ENCODE measurements at places on chromosomes 6 and 20.

DNA sequence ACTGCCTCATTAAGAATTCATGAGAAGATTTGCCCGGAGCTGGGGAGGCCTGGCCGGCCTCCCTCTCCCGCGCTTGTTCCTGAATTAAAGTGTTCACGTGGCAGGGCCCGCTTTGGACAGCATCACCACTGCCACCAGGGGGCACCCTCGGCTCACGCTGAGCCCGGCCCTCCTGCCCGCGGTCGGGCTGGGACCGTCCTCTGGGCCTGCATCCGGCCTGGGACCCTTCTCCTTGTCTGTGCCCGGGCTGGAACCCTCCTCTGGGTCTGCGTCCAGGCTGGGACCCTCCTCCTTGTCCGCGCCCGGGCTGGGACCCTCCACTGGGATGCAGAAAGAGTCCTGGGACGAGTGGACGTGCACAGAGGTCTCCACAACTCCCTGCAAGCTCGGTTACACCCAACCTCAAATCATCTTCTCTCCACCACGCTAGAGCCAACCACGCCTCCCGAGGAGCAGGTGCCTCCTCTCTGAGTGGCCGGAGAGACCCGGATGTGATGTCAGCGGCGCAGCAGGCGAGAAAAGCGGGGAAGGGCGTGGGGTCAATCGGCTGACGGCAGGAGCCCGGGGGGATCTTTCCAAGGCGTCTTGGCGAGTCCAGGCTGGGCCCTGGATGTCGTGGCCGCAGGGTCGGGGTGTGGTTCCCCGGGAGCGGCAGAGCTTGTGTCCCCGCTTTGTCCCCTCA is 50.9 kb upstream of the DACT2 start:
- no peaks in the 10 kb centered on the region for H3K36me3 ChIP-seq
- peak; percentile 60 for DNase-seq
- H3K27ac ChIP-seq: peak overlapping the region; percentile 16
- H3K4me1 ChIP-seq: peaks cover 5% of the 10 kb centered on the region
- H3K4me3 ChIP-seq: no peak overlapping the region
- H3K27me3 ChIP-seq: no peaks in the 10 kb centered on the region

- no peak for DNase-seq
- no peak overlapping the region for H3K27ac ChIP-seq
- H3K4me3 ChIP-seq: no peak overlapping the region
- H3K4me1 ChIP-seq: peaks cover 3% of the 10 kb centered on the region
Observed at GRCh38 chr6:1283501-1283900, 28.4 kb upstream of the FOXQ1 start.

DNA sequence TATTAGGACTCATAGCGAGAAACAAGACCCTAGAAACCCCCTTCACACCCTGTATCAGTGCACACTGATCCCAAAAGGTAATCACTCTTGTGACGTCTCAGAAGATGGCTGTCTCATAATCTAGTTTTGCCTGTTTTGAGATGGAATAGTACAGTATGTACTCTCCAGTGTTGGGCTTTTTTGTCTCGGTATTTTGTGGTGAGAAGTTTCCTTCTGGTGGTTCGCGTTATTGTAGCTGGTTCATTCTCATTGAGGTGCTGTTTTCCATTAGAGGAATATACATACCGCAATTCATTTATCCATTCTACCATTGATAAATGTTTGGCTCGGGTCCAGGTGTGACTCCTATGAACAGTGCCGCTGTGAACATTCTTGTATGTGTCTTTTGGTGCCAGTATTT is 27.9 kb upstream of the MAP3K4 start:
- peaks cover 5% of the 10 kb centered on the region for H3K27me3 ChIP-seq
- no peaks in the 10 kb centered on the region for H3K4me1 ChIP-seq
- H3K27ac ChIP-seq: no peak overlapping the region
- H3K4me3 ChIP-seq: no peak overlapping the region
- H3K36me3 ChIP-seq: peaks cover 2% of the 10 kb centered on the region
- no peak for DNase-seq

GRCh38 chr6:156879186-156879585 is 102.0 kb downstream of the ARID1B start:
- H3K36me3 ChIP-seq: no peaks in the 10 kb centered on the region
- H3K4me3 ChIP-seq: no peak overlapping the region
- H3K27me3 ChIP-seq: no peaks in the 10 kb centered on the region
- no peak overlapping the region for H3K27ac ChIP-seq

- peaks cover 23% of the 10 kb centered on the region for H3K4me1 ChIP-seq
- peaks cover 5% of the 10 kb centered on the region for H3K36me3 ChIP-seq
- DNase-seq: no peak
- no peak overlapping the region for H3K4me3 ChIP-seq
Observed at GRCh38 chr20:33784225-33784624, 26.9 kb upstream of the CHMP4B start.

GRCh38 chr6:42831237-42831636 is 48.2 kb upstream of the RPL7L1 start:
- H3K27ac ChIP-seq: peak overlapping the region; percentile 34
- no peaks in the 10 kb centered on the region for H3K27me3 ChIP-seq
- H3K4me1 ChIP-seq: peaks cover 17% of the 10 kb centered on the region
- H3K36me3 ChIP-seq: peaks cover 9% of the 10 kb centered on the region
- no peak for DNase-seq
- no peak overlapping the region for H3K4me3 ChIP-seq

GRCh38 chr6:10030942-10031537 is 383.8 kb downstream of the TFAP2A start:
- no peaks in the 10 kb centered on the region for H3K36me3 ChIP-seq
- no peaks in the 10 kb centered on the region for H3K4me1 ChIP-seq
- H3K27ac ChIP-seq: no peak overlapping the region
- DNase-seq: no peak
- H3K4me3 ChIP-seq: no peak overlapping the region

DNA sequence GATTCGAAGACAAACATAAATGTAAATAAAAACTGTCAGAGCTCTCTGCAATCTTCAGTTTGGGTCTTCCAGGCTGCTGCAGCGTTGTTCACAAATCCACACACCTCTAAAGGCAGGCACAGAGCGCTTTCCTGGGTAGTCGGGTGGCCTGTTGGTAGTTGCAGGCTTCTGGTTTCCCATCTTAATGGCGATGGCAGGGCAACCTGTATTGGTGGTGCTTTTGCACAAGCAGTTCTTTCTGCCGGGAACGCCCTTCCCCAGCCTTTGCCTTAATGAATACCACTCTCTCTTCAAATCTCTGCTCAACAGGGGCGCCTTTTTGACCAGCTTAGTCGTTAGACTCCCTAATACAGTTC is 723 bp upstream of the IFT52 start:
- H3K36me3 ChIP-seq: no peaks in the 10 kb centered on the region
- peak overlapping the region; percentile 94 for H3K27ac ChIP-seq
- DNase-seq: no peak

DNA sequence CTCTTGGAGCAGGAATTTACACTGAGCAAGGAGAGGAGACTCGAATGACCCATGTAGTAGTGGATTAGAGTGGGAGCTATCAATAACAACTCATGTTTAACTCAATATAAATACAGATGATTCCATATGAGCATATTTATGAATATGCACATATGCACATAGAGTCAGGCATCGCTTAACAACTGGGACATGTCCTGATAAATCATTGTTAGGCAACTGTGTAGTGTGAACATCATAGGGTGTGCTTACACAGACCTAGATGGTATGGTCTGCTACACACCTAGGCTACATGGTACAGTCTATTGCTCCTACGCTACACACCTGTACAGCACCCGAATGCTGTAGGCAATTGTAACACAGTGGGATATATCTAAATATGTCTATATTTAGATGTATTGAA is 75.9 kb upstream of the RALGAPA2 start:
- H3K36me3 ChIP-seq: no peaks in the 10 kb centered on the region
- H3K27ac ChIP-seq: no peak overlapping the region
- H3K27me3 ChIP-seq: peaks cover 31% of the 10 kb centered on the region
- no peak for DNase-seq

DNA sequence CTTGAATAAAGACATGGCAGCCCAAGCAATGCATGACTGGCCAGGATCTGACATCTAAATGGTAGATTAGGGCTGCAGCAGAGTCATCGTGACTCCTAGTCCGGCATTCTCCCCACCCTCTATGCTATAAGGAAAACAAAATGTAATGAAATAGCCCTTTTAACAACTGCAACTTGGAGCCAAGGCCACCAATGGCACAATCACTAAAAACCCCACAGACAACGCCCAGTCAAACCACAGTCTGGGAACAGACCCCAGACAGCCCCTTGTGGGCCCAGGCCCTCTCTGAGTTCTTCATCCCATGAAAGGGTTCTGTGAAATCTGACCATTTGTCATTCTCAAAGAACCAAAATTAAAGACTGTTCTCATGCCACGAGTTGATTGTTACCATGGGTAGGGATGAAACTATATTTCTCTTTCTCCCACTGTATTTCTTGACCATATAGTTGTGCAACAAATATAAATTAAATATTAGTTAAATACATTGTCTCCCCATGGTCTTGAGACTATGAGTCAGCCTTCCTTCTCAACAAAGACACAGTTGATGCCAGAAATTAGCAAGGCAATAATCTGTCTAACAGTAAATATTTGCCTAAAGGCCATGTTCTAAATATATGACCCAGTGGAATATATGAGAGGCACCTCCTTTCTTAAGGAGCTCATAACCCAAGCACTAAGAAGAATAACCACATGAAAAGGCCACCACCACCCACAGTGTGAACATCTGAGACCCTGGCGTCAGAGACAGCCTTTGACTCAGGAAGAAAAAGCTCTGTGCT is 85.6 kb upstream of the SSTR4 start:
- peaks cover 13% of the 10 kb centered on the region for H3K27me3 ChIP-seq
- no peaks in the 10 kb centered on the region for H3K36me3 ChIP-seq
- no peak overlapping the region for H3K27ac ChIP-seq

DNA sequence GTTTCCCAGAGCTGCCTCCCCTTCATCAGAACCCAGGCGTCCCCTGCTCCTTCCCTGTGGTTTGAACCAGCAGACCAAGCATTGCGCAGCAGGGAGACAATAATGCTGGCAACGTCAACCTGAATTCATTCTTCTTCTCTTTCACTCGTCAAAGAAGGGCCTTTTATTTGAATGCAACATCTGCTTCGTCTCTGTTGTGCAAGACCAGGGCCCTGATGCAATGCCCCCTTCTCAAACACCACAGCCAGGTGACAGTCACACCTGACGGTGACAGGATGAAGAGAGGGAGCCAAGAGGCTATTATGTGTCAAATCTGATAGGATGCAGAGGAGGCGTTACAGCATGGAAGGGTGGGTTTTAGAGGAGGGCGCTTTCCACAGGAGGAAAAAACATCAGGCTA is 8.0 kb downstream of the INSM1 start:
- no peak for DNase-seq
- peaks cover 3% of the 10 kb centered on the region for H3K36me3 ChIP-seq
- peaks cover 66% of the 10 kb centered on the region for H3K27me3 ChIP-seq
- H3K4me1 ChIP-seq: no peaks in the 10 kb centered on the region
- no peak overlapping the region for H3K27ac ChIP-seq

GRCh38 chr6:108207013-108207412 is 41.2 kb downstream of the NR2E1 start:
- H3K36me3 ChIP-seq: peaks cover 5% of the 10 kb centered on the region
- H3K27ac ChIP-seq: no peak overlapping the region
- H3K4me3 ChIP-seq: no peak overlapping the region
- no peaks in the 10 kb centered on the region for H3K27me3 ChIP-seq
- no peaks in the 10 kb centered on the region for H3K4me1 ChIP-seq
